Stimulated activated CD4-positive, alpha-beta T cell treated with anti-CD3 and anti-CD28 coated beads, Interleukin-12 subunit alpha, Interleukin-12 subunit beta, amount 100 ng/mL, for 24 hours (primary cell): ENCODE measurements at places on chromosomes 4 and X.

- DNase-seq, result no peak
Measured at GRCh38 chr4:44016570-44017421, 431.8 kb downstream of the KCTD8 start.

- DNase-seq, result no peak
Measured at GRCh38 chr4:152803541-152803940, 23.8 kb downstream of the ARFIP1 start.

DNA sequence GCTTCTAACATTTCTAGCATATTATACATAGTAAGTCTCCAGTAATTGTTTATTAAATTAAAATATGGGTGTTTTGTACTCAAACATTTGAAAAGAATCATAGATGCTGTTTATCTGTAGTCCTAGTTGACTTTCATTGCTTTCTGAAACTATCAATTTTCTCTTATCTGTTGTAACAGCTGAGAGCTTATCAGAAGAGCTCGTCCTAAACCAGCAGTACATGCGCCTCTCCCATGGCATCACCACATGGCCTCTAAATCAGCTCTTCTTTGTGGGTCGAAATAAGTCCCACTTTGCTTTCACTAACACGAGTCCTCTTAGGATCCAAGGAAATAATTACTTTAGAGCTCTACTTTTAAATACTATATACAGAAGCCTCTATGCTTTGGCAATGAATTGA lies 55.1 kb downstream of the PPP3CA start:
- DNase-seq, result no peak

GRCh38 chr4:76984788-76985211 lies 35.2 kb downstream of the SEPTIN11 start:
- no peak for DNase-seq

GRCh38 chr4:75429208-75429607 lies 85.0 kb downstream of the RCHY1 start:
- no peak for DNase-seq

GRCh38 chrX:16119353-16120220 lies 3.8 kb upstream of the GRPR start:
- DNase-seq, result no peak

- DNase-seq, result no peak
Measured at GRCh38 chrX:67582436-67582835, 38.6 kb downstream of the AR start.

DNA sequence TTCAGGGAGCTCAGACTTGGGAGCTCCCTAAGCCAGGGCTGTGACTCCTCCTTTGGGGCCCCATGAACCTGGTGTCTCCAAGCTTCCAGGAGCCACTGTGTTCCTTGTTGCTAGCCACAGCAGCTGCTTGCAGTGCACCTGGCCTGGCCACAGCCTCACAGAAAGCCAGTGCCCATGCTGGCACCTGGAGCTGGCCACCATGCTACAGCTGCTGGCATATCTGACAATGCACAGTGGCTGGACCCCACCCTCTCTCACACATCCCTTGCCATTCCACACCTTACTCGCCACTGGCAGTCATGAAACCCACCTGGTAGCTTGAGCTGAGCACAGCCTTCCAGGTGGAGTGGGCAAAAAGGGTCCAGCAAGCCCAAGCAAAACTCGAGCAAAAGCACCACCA lies 441.7 kb downstream of the ARAP2 start:
- no peak for DNase-seq

- DNase-seq, result no peak
Measured at GRCh38 chr4:6715704-6716017, 313 bp upstream of the BLOC1S4 start.
